ENCODE measurements at places on chromosomes 13 and 19. TPM values are rescaled to one million over a fixed set of nuclear protein-coding genes. Genes with fewer than 3 reads are reported as not detected.

CGB5 gene
- not detected for total RNA-seq

ZNF345 gene
- total RNA-seq, result 5.9 TPM

TLE6 gene
- not detected for total RNA-seq

PLA2G4C gene
- total RNA-seq, result 1.9 TPM

VSTM2B gene
- total RNA-seq, result not detected

ZC3H13 gene
- total RNA-seq, result 43.8 TPM

ZNF528 gene
- total RNA-seq, result 16.9 TPM

MARCHF2 gene
- total RNA-seq, result 22.2 TPM

MEGF8 gene
- total RNA-seq, result 4.1 TPM

DPP9 gene
- total RNA-seq, result 67.9 TPM

KIR2DL4 gene
- not detected for total RNA-seq

CYP4F2 gene
- total RNA-seq, result not detected

KLHL1 gene
- total RNA-seq, result not detected
